ENCODE measurements at places on chromosomes 5 and 9. TPM values are rescaled to one million over a fixed set of nuclear protein-coding genes. Genes with fewer than 3 reads are reported as not detected.

The TYRP1 gene
- total RNA-seq, result 0.14 TPM

The CDC25C gene
- total RNA-seq, result 13.5 TPM

The TNPO1 gene
- 152 TPM for total RNA-seq

The CENPK gene
- total RNA-seq, result 19.4 TPM

The MCC gene
- 0.22 TPM for total RNA-seq

The GARIN3 gene
- total RNA-seq, result not detected

The TRIO gene
- 99.3 TPM for total RNA-seq

The ADAMTS6 gene
- total RNA-seq, result 0.11 TPM

The FAM78A gene
- 0.48 TPM for total RNA-seq

The C9orf50 gene
- total RNA-seq, result not detected

The KLF9 gene
- total RNA-seq, result 3.5 TPM

The ADAMTS13 gene
- 0.69 TPM for total RNA-seq

The SPATA6L gene
- total RNA-seq, result 1.8 TPM

The ORM1 gene
- not detected for total RNA-seq

The PCDHGA11 gene
- total RNA-seq, result not detected

The SELENOP gene
- total RNA-seq, result 0.61 TPM

The TGFBR1 gene
- total RNA-seq, result 61.1 TPM

The AHRR gene
- 4.9 TPM for total RNA-seq

The SH2D3C gene
- not detected for total RNA-seq

The IL33 gene
- total RNA-seq, result 0.33 TPM

The UBLCP1 gene
- 35.2 TPM for total RNA-seq

The IL3 gene
- not detected for total RNA-seq

The DDX4 gene
- not detected for total RNA-seq

The EFNA5 gene
- 26.7 TPM for total RNA-seq

The SPTAN1 gene
- 164 TPM for total RNA-seq

The ADAMTS2 gene
- total RNA-seq, result 0.07 TPM

The ZNF608 gene
- 0.66 TPM for total RNA-seq

The CMYA5 gene
- total RNA-seq, result 0.53 TPM

The SLC27A4 gene
- 51.7 TPM for total RNA-seq

The SCGB3A2 gene
- not detected for total RNA-seq
